ENCODE measurements at places on chromosomes 1 and 21.

GRCh38 chr1:179800481-179800880 lies 57.4 kb downstream of the FAM163A start:
- DNase-seq = no peak

DNA sequence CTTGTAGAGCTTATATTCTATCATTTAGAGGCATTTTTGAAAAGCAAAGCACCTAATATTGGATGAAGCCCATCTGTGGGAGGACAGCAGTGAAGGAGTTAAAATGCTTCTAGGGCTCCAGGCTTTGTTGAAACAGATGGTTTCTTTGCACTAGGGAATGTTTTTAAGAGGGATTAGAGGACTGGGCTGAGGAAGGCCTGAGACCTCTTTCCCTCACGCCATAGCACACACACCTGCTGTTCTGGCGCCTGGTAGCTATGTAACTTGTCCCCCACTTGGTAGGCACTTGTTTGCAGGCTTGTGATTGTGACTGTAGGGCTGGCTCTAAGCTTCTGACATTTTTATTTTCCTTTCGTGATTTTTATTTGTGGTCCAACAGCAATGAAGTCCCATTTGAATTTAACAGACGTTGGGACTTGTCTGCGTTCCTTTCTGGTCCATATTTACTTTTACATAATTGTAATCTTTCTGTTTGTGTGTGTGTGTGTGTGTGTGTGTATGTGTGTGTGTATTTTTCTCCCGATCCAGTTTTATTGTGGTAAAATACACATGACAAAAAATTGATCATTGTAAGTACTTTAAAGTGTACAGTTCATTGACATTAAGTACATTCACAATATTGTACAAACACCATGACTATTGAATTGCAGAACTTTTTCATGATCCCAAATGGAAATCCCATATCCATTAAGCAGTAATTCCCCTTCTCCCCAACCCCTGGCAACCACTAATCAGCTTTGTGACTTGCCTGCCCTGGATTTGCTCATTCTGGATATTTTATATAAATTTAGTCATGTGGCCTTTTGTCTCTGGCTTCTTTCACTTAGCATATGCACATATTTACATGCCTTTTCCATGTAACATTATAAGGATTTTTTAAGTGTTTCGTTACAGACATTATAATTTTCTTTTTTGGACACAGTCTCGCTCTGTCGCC lies 33.5 kb upstream of the MACF1 start:
- peak; percentile 99 for DNase-seq

DNA sequence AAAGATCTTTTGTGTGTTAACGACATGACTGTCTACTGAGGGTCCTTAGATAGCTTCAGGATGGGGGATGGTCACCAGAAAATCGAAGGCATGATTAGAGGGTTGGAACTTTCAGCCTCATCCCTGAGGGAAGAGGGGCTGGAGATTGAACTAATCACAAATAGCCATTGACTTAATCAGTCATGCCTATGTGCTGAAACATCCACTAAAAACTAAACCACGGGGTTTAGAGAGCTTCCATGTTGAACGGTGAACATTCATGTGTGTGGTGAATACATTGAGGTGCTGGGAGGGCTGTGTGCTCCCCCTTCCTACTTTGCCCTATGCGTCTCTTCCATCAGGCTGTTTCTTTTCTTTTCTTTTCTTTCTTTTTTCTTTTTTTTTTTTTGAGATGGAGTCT lies 17.0 kb downstream of the RBP7 start:
- no peak for DNase-seq

- DNase-seq = no peak
These were observed 44.5 kb upstream of the TRIM45 start for GRCh38 chr1:117166076-117166475.

DNA sequence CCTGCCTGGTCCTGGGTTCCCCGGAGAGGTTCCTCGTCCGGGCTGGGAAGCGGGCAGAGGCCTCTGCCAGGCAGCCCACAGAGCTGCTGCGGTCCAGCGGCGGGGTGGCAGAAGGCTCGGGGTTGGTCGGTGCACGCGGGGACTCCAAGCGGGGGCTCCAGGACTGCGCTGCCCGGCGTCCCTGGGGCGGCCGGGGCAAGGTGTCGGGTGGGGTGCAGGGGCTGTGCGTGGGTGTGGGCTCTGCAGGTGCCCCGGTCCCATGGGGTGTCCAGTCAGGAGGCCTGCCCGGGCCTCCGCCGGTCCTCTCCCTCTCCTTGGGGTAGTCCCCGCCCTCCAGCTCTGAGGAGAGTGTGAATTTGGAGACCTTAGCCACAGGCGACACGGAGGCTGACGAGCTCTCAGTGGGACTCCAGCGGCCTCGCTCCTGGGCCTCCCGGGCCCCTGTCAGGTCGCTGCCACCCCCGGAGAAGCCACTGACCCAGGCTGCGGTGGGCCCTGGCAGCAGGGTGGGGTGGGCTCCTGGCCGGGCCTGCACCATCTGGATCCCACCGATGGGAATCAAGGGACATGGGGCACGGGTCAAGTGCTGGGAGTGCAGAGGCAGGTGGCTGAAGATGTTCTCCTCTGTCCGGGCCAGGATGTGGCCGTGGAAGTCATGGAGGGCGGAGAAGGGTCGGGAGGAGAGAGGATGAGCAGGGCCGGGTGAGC lies 26.2 kb upstream of the EDN2 start:
- DNase-seq = no peak

DNA sequence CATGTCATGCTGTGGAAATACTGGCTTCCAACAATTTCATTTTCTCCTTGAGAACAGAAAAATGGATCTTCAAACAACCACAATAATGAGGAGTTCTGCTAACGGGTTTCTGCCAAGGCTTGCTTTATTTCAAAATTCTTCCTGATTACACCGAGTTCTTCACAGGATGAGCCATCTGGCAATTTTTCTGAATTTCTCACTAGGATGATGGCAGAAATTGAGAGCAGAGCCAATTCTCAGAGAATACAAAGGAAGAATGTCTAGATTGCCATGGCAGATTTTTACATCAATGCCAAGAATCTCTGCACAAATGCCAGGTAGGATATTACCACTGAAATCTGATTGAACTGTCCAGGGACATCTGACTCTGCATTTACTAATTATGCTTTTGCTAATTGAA lies 619.0 kb upstream of the CHRM3 start:
- DNase-seq = no peak

DNA sequence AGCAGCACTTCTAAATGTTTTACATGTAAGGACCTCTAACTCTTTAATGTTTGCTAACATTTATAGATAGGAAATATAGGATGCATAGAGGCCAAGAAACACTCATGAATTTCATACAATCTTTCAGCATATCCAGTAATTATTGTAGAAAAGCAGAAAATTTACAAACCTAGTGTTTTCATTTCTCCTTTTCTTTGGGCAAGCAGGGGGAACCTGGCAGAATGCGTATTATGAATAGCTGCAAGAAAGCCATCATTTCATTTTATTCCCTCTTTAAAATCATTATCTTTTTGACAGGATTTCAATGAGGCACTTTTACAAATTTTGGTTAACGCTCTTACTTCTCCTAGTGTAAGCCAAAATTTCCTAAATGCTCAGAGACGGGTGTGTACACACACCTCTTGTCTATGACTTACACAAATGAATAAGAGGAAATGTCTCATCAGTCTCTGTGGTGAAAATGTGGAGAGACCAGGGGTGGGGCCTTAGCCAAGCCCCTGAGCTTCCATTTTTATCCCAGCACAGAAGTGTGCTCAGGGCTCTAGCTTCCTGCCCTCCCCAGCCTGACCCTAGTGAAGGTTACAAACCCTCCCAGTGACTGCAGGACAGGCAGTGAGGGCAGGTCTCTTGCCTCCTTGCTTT lies 91.6 kb downstream of the LRRC8C start:
- DNase-seq = no peak

DNA sequence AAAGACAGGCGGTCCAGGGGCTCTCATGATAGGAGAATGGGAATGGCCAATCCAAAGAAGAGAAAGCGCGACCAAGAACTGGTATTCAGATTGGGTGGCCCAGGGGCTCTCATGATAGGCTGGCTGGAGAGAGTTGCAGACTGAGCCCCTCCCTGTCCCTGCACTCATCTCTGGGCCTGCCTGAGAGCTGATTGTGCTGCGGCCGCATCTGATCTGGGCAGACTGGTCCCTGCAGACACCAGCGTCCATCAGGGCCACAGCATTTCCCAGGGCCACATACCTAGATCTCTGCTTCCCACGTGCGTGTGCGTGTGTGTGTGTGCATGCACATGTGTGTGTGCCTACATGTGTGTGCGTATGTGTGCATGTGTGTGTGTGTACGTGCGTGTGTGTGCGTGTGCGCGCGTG lies 30.4 kb upstream of the MAN1C1 start:
- peak; percentile 83 for DNase-seq

GRCh38 chr1:227390525-227390924 lies 72.2 kb upstream of the CDC42BPA start:
- no peak for DNase-seq

GRCh38 chr1:39205102-39205780 lies 746 bp downstream of the MACF1 start:
- DNase-seq = no peak

DNA sequence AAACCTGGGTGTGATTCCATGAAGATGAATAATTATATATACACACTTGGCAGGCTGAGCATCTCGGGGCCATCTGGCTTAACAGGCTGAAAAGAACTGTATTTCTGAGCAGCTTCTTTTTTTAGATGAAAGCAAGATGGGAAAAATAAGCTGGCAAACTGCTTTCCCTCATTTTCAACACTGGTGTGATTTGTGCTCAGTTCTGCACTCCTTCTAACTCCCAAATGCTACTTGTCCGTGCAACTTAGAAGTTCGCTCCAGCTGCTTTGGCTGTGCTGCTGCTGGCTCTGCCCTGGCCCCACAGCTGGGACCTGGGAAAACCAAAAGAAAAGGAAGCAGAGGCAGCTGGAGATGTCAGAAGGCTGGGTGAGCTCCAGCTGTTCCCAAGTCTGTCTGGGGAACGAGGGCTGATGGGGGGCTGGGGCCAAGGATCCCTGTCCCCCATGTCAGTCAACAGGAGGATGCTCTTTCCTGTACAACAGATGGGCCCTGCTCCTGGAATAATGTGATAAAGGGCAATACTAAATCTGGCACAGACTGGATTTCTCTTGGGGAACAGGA lies 44.9 kb downstream of the PAFAH2 start:
- peak; percentile 100 for DNase-seq

- DNase-seq = peak; percentile 92
These were observed 7.8 kb downstream of the NUAK2 start for GRCh38 chr1:205313563-205314308.

DNA sequence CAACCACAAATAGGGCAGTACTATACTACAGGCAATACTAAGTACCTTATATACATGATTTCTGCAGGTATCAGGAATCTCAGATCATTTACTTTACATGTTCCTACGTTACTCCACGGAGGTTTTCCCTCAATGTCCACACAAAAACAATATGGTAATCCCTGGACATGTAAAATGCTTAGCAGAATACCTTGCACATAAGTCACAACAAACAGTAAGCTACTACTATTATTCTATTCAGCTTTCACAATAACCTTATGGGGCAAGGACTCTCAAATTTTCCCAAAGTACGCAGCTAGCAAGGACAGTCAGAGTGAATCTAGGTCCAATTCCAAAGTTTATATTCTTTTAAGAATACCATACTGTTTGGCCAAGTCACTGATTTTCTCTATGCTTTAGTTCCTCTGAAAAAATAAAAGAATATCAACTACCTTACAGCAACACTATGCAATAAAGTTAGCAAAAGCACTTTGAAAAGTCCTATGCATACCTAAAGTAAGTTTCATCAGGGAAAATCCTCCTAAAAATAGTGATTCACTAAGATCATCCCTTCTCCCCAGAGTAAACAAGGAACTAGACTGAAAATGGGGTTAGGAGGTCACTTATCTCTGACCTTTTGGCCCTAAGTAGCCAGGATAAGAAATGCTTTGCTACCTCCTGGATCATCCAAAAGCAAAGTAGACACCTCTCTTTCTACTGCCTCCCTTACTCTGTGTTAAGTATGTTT lies 67.4 kb downstream of the LUZP1 start:
- no peak for DNase-seq

DNA sequence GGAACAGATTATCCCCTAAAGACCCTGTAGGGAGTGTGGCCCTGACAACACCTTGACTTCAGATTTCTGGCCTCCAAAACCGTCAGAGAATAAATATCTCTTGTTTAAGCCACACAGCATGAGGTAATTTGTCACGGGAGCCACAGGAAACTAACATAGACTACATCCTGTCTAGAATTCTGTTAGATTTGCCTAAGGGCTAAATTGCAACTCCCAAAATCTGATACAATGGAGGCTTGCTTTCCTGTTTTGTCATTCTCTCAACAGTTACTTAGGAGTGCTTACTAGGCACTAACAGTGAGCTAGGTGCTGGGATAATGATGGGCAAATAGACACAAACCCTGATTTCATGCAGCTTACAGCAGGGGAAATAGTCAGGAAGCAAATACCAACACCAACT lies 141.6 kb downstream of the MIS18A start:
- DNase-seq = no peak

GRCh38 chr1:218970397-218970990 lies 203.2 kb upstream of the LYPLAL1 start:
- no peak for DNase-seq

GRCh38 chr1:202890392-202890791 lies 1.4 kb upstream of the RABIF start:
- no peak for DNase-seq

GRCh38 chr1:232474826-232475225 lies 155.1 kb downstream of the SIPA1L2 start:
- no peak for DNase-seq

- DNase-seq = no peak
These were observed 157.0 kb upstream of the ZNHIT6 start for GRCh38 chr1:85865213-85865612.

DNA sequence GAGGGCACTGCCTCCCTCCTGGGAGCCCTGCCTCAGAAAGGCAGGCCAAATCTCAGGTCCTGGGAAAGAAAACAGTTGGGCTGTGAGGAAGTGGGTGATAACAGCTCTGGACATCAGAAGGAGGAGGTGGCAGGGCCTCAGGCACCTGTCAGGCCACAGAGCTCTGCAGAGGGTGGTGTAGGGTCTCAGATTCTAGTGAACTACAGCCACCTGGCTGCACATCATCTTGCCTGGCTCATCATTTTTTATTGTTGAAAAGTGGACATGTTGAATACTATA lies 15.3 kb upstream of the ZNF678 start:
- DNase-seq = no peak

- DNase-seq = no peak
These were observed 6.1 kb downstream of the SLC22A15 start for GRCh38 chr1:115982400-115982799.

DNA sequence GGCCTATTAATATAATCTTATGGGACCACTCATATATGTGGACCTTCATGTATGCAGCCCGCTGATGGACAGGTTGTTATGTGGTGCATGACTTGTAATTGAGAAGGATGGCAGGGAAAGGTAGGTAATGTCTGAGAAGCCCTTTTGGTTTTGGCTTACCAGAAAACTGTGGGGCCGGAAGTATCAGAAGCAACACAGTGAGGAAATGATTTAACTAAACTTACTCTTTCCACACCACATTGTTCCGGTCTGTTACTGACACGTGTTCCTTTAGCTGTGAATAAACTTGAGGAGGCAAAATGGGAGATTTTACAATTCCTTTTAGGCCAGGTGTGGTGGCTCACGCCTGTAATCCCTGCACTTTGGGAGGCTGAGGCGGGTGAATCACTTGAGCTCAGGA lies 32.4 kb downstream of the KIF1B start:
- no peak for DNase-seq
